ENCODE measurements at places on chromosomes 1 and 21. TPM values are rescaled to one million over a fixed set of nuclear protein-coding genes. Genes with fewer than 3 reads are reported as not detected.

ATP1A4 gene
- not detected for total RNA-seq

PCAT6 gene
- not detected for total RNA-seq

ARHGEF19 gene
- 2.8 TPM for total RNA-seq

SPRR3 gene
- not detected for total RNA-seq

ST6GALNAC3 gene
- total RNA-seq, result 3.1 TPM

OR10R2 gene
- not detected for total RNA-seq

VHLL gene
- not detected for total RNA-seq

MAP10 gene
- total RNA-seq, result 1.5 TPM

RGS4 gene
- 255 TPM for total RNA-seq

TFF2 gene
- not detected for total RNA-seq

CORT gene
- total RNA-seq, result 0.36 TPM

OR2M3 gene
- not detected for total RNA-seq

RSPO1 gene
- total RNA-seq, result not detected

HENMT1 gene
- total RNA-seq, result 4.1 TPM

SMCP gene
- total RNA-seq, result not detected
